T-helper 9 cell (primary cell): ENCODE measurements at places on chromosomes 11 and 22.

- DNase-seq: no peak
Observed at GRCh38 chr11:33063326-33063881, 24.0 kb downstream of the TCP11L1 start.

DNA sequence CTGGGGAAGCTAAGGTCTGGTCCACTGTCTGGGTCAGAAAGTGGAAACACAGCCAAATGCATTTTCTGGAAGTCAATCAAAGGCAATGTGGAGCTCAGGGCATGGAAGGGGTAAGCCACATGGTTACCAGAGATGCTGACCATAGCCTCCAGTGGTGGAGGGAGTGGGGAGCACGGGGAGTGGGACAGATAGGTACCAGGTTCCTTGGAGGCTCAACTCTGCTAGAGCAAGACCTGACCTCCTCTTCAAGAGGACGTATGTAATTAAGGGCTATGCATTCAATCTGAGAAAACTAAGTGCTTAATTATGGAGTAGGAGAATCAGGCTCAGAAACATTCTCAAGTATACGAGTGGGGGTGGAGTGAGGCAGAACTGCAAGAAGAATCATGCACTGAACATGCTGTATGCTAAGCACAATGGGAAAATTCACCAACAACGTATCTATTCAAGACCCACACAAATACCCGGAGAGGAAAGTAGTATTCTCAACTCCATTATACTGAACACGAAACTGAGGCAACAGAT lies 65.2 kb upstream of the PHOX2A start:
- no peak for DNase-seq

DNA sequence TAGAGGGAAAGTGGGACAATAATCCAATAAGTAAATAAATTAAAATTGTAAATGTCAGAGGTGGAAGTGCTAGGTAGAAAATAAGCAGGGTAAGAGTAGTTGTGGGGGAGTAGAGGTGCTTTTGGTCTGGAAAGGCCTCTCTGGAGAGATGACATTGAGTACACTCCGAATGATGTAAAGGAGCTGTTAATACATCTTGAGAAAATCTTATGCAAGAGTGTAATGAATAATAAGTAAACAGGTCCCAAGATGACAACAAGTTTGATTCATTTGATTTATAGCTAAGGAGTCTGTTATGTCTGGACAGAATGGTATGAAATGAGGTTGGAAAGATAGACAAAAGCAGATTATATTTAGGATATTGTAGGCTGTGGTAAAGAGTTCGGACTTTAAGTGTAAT lies 87.5 kb downstream of the TMEM135 start:
- no peak for DNase-seq

DNA sequence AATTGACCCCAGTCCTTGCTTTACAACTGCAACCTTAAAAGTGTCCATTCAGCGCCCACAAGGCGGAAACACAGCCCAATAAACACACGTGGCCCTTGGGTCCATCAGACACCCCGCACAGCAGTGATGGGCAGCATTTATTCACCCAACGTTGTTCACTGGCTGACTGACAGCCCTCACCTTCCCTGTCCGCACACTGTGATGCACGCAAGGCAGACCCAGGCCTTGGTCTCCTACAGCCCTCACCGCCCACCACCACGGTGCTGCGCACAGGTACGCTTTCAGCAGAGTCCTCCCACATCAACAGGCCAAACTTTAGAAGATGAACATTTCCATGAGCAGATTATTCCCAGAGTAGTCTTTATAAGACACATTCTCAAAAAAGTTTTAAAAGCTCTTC lies 20.7 kb upstream of the PHLDA2 start:
- no peak for DNase-seq

DNA sequence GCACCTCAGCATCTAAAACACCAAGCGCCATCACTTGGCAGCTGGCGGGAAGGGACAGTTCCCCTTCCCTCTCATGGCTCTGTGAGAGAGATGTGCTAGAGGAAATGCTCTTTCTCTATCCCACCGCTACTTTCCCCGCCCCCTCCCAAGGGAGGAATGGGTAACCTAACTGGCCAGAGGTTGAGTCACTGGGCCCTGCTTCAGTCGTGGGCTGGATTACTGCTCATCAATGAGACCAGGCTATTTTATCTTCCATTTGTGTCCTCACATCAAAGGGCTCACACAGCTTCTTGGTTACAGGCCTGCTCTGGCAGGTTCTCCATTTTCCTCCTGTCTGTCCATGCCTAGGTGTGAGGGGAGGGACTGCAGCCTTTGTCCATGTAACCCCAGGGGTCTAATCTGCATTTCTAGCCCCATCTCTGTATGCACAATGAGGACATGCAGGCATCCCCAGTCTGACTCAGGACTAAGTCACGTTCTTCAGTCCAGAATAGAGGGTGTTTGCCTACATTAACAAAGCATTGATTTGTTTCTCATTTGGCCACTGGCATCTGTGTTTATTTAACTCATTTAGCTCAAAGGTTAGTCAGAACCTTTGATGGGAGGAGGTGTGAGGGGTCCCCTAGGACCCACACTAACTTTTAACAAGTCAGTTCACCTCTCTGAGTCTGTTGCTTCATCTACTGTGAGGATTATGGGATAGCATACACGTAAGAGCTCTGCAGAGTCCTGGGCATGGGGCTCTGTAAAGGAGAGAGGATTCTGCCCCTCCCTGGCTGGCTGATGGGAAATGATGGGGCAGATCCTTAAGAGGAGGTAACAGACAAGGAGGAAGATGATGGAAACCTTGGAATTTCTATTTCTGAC lies 99.1 kb downstream of the XRRA1 start:
- DNase-seq: no peak

DNA sequence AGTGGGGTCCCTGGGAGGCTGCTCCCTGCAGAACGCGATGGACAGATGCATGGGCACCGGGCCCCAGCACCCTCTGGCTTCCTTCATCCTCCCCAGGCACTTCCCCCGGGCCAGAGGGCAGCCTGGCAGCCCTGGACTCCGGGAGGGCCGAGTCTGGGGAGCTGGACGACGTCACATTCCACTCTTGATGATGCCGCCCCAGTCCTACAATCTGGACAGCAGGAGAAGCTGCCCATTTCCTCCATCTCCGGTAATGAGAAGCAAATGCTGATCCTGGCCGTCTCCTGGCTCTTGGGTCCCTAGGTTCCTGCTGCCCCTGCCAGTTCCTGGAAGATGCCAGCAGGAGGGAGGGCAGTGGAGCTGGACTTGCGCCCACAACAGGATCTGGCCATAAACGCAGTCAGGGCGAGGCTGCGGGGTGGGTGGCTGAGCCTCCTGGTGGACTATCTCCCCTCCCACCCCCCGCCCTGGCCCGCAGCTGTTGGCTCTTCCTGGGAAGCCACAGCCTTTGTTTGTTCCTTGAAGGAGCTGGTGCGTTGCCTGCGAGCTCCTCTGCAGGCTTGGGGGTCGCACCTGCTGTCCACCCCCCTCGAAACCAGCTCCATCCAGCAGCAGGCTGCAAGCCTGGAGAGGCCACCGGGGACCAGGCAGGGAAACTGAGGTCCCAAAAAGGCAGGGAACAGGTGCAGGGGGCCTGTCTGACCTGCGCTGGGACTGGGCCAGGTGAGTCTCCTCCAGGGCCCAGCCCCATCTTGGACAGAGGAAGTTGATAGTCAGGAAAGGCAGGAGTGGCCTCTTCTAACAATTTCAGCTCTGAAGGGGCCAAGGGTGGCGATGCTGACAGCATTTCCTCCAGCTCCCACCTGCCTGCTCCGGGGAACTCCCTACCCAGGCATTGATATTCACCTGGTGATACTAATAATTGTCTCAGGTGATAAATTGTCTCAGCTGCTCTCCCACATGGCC lies 17.9 kb upstream of the MUC6 start:
- no peak for DNase-seq

- no peak for DNase-seq
Observed at GRCh38 chr11:77287615-77288273, 13.7 kb downstream of the GDPD4 start.

GRCh38 chr11:35740061-35740799 lies 77.7 kb downstream of the TRIM44 start:
- no peak for DNase-seq

- DNase-seq: no peak
Observed at GRCh38 chr11:68312117-68312779, at the start of gene LRP5. TSS of gene LRP5 (plus strand) at chr11:68312591. CDS start at chr11:68312715, 124 bp downstream.

GRCh38 chr11:8258289-8258688 lies 5.4 kb downstream of the LMO1 start:
- no peak for DNase-seq
